ENCODE measurements at places on chromosomes 4 and X.
A peak's percentile ranks its signal among the peaks of the same experiment; 100 is the strongest.

DNA sequence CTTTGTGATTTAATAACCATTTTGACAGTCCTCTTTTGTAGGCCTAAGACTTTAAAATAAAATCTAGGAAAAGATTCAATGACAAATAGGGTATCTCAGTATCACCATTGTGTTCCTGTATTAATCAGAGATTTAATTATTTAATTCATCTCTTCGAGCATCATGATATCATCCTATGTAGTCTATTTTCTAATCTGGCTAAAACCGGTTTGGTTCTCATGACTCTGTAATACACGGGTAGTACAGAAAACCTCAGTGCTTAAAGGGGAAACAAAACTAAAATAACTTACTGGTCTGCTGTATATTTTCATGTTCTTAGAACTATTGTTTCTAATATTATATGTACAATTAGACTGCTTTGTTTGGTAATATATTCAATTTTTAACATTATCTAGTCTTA lies 23.7 kb upstream of the FBXW7 start:
- DNase-seq = no peak

DNA sequence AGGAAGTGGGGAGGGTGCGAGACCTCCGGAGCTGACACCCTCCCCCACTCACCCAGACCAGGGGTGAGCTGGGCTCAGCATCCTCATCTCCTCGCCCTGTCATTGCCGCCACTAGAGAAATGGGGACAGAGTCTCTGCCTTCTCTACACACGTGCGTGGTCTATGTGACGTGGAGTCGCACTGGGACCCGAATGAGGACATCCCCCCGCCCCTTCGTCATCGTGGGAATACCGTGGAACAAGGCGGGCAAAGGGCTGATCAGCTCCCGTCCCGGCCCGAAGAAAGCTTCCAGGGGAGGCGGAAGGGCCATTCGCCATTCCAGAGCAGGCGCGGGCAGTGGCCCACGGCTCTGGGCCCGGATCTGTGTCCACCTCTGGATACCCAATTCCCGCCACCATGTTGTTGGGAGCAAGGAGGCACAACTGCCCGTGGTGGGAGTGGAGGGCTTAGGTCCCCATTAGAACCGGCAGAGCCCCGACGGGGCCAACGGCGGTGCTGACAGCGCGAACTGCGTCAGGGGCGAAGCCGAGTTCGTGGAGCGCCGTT lies 12.0 kb downstream of the HMX1 start:
- no peak for DNase-seq

- peak; percentile 23 for DNase-seq
Measured at GRCh38 chr4:138832563-138832962, 183.0 kb upstream of the NOCT start.

DNA sequence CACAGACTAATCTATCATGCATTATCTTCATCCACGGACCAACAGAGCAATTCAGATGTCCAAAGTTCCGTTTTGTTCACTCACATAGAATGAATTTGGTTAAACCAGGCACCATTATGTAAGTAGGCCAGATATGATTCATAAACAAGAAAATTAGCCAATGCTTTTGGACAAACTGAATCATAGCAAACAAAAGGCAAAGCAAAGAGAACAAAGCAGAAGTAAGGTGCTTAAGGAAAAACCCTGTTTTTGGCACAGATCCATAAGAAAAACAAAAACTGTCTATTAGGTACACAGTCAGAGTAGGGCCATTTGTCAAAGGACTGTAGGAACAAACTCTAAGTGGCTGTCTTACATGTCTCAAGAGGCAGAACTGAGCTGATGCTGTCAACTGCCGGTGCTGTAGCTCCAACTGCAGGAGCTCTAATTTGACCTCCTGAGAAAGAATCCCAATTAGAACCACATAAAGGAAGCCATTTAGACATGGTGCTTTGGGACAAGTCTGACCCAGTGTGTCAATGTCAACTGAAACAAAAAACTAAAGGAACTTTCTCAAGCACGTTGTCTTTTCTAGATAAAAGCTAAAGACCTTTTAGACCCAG lies 146.7 kb downstream of the COL25A1 start:
- DNase-seq = no peak

DNA sequence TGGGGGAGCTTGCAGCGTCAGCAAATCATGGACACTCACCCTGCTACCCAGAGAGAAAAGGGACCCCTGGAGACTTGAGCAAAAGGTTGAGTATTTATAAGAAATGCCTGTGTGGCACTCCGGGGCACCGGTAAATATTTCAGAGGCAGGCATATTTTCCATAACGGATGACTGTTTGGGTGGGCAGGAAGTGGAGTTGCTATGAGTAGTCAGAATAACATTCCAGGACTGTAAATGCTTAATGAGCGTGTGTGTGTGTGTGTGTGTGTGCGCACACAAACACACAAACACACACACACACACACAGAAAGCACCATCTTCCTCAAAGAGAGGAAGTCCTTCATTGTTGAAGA lies 74.6 kb downstream of the MXRA5 start:
- no peak for DNase-seq

DNA sequence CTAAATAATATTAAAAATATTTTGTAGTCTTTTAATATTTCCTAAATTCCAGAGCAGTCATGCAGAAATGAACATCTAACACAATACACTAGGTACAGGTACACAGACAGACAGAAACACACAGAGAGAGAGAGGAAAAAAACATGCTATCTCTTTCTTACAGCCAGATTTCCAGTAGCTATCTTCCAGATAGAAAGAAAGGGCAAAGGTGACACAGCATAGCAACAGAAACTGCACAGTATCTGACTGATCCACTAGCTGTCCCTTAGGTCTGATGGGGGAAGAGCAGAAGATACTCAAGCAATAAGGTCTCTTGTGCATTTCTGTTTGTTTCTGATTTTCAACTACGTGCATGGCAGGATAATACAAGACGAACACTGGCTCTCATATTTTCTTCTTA lies 7.8 kb downstream of the FBXW7 start:
- no peak for DNase-seq

DNA sequence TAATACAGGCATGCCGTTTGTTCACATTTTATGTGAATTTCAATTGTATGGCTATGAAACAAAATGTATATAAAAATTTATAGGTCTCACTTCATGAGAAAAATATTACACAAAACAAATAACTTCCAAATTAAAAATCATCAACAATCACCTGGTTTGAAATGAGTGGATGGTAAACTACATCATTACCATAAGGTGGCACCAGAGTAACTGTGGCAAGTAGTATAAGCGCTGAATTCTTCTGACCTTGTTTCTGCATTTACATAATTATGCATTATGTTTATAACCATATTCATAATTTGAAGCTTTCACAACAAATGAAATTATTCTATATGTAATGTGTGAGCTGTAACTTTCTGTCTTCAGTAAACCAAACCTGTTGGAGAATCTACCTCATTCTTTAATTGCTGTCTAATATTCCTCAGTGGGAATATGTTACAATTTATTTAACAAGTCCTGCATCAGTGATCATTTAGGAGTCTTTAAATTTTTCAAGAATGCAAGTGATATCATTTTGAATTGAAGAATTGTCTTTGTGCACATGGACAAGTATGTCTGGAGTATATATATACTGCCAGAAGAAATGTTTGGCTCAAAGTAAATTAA lies 55.2 kb downstream of the MMRN1 start:
- no peak for DNase-seq

DNA sequence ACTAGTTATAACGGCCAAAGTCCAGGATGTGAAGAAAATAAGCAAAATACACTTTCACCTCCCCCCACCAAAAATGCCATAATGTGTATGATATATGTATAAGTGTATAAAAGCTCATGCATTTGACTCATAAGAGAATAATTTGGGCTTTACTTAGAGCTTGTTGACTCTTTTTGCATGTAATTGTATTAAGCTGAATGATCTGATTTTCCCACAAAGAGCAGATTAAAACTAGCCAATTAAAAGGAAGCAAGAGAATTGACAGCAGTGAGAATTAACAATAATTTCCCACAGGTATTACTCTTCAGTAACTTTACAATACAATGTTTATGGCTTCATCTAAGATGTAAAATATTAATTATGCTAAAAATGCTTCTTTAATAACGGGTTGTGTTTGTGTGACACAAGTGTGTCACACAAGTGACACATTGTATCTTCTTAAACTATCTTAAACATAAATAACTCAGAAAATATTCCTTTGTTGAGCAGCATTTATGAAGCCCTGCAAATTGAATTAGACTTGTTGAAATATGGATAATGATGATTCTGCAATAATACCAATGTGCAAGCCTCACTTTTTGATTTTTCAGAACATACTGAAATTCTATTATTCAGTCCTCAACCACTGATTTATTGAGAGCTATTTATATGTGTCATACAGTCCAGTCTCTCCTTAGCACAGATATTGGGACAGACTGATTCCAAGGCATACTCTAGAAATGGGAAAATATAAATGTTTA lies 134.5 kb downstream of the SLIT2 start:
- no peak for DNase-seq

DNA sequence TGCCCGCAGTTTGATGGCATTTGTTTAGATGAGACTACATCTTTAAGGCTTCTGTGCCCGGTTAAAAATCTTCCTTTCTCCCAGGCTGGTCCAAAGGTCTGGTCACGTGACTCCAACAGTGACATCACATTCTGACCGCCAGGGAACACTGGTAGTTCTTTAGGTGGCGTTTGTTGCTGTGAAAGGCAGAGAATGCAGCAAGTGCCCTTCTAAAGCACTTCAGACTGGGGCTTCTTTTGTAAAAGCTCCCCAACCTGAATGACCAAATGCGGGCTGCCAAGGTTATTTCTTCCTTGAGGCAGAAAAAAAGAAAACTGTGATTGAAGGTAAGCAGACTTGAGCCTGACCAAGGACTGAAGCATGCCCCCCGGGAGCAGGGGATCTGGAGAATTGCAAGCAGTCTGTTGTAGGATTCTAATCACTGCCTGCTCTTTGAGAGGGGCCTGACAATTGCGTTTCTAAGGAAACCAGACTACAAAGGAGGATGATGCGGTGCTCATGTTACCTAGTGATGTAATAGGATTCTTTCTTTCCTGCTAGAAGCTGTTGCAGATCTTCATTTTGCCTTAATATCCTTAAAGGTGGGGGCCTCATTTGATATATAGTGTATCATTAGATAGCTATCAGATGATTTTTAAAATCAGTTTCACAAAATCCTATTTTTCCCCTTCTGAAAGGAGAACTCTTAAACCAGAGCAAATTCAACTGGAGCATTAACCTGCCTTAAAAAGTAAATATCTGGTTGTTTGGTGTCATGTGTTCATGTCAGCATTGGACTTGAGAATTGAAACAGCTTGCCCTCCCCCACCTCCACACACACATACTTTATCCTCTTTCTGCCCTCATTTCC lies 133.1 kb downstream of the AKAP4 start:
- no peak for DNase-seq

DNA sequence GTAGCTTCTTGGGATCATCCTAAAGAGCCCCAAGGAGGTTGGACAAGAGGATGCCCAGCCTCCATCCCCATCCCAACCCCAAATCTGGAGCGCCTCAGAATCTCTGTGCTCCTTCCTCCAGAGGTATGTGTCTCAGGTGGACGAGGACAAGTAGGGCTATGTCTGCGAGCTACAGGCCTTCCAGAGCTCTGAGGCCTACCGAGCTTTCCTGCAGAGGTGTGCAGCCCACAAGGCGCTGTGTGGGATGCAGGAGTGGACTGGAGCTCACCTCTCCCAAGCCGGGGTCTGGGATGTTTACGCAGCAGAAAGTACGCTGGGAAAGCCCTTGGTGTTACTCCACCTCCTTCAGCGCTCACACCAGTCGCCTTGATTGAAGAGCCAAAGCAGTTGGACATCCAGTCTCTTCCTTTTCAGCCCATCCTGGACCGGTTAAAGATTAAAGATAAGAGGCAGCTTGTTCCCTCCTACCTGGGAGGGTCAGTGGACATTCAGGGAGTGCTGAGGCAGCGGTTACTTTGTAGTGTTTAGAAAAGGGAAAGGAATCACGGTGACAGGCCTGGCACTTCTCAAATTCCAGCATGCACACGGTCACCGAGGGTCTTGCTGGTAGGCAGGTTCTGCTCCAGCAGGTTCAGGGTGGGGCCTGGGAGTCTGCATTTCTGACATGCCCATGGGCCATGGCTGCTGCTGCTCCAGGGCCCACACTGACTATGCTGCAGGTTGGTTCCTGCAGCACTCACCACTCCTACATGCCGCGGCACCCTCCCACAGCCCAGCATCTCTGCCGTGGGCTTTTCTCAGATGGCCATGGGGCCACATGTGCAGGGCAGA lies 29.5 kb upstream of the JAKMIP1 start:
- DNase-seq = no peak

DNA sequence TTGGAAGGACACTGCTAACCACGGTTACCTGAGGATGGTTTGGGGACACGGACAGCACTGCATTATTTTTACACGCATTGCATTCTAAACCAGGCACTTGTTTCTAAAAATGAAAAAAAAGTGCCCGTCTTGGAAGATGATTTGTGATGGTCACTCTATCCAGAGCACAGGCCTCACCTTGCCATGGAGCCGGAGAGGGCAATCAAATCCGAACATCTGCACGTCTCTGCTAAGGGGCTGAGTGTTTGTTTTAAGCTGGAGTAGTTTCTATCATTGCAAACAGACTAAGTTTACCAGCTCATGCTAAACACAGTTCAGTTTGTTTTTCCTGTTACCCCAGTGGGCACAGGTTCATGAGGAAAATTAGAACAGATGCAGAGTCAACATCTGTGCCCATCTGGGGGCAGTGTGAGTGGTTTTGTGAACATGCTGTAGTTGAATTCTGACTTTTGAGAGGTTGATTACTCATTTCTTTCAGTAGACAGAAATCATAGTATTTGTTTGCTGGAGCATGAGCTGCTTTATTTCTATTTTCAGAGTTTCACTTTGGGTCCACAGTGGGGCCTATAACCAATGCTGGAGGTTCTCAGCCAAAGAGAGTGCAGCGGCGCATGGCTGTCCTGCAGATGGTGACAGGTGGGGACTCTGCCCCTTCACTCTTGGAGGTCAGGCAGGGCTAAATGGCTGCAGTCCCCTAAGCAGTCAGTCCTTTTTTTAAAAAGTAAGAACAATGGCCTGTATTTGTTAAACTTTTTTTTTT lies 65.4 kb upstream of the ENPP6 start:
- peak; percentile 55 for DNase-seq

DNA sequence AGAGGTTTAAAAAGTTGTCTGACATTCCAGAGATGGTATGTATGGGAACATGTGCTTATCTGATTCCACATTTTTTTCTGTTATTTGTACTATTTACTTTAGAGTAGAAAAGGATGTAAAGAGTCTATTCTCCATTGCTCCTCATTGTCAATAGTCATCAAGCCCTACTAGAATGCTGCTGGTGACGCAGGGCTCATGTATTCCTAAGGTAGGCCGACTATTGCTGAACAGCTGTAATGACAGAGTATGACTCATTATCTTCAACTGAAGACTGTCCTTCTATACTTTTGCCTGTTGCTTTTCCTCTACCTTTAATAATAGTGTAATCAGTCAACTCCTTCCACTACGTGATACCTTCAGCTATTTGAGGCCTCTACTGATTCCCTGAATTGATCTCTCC lies 509.1 kb upstream of the NR3C2 start:
- DNase-seq = no peak

GRCh38 chr4:111433441-111433840 lies 711.8 kb upstream of the FAM241A start:
- no peak for DNase-seq

GRCh38 chr4:15253349-15253748 lies 174.5 kb upstream of the C1QTNF7 start:
- no peak for DNase-seq

All from stimulated activated CD4-positive, alpha-beta T cell treated with anti-CD3 and anti-CD28 coated beads, Interleukin-1b, Interleukin-23, amount 100 ng/mL, for 48 hours (primary cell).